Posterior vena cava (tissue), 2 donors: ENCODE measurements at places on chromosomes 16 and 17. TPM values are rescaled to one million over a fixed set of nuclear protein-coding genes. Genes with fewer than 3 reads are reported as not detected.

DNA sequence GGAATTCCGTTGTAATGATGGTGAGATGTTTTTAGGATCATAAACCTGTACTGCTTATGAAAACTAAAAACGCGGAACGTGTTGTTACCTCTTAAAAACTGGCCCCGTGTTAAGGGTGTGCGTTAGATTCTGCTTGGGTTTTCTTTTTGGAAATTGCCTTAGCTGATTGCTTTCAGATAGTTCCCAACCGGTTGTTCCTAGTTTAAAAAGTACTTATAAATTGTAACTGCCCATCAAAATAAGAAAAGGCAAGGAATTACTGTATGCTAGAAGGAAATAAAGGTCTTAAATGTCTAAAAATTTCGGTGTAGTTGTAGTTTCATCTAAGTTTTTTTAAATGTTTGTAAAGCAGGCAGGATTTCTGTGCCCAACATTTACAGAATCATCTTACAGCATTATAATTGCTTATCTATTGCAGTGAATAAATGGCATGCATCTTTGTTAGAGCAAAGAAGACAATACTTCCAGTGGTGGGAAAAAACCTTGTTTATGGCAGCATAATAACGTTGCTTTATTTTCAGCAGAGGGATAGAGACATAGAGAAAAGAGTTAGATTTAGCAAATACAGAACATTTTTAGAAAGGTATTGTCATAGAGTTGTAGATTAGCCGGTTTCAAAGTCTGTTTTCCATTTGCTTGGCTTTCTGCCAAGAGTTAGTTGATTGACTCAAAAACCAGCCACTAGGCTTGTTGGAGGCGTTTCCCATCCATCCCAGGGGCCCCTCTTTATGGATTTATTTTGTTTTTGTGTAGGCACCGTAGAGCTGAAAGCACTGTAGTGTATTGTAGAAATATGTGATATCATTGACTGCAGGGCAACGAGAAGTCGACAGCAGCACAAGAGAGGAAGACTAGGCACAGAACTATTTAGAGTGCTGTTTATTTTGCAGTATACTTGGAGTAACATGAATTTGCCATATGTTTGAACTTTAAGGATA, 1.7 kb downstream of the PPM1D start:
- no peak for DNase-seq

GRCh38 chr16:29310852-29311314, 95.6 kb downstream of the NPIPB11 start:
- peak; percentile 91 for DNase-seq

Gene CLDN6
- not detected for total RNA-seq

Gene CALB2
- 1.2 TPM for total RNA-seq

Gene CASKIN1
- 0.05 TPM for total RNA-seq

Gene SLC16A11
- 1.3 TPM for total RNA-seq

Gene TMEM100
- 15.1 TPM for total RNA-seq

- DNase-seq = no peak
Observed at GRCh38 chr17:2090804-2091534, 36.1 kb downstream of the HIC1 start.

DNA sequence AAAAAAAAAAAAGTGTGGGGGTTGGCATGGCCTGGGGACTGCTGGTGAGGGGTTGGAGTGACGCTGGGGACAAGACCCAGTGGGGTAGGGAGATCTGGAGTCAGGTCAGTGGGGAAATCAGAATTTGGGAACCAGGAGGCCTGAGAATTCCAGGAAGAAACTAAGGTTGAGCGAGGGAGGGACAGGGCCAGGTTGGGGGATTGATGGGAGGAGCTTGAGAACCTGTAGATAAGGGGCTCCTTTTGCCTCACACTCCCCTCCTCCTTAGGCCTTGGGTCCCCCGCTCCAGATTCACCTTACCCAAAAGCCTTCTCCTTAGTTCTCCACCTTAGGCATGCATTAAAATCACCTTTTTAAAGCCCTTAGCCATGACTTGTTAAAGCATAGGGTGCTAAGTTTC, 8.3 kb upstream of the PYDC1 start:
- DNase-seq = no peak

DNA sequence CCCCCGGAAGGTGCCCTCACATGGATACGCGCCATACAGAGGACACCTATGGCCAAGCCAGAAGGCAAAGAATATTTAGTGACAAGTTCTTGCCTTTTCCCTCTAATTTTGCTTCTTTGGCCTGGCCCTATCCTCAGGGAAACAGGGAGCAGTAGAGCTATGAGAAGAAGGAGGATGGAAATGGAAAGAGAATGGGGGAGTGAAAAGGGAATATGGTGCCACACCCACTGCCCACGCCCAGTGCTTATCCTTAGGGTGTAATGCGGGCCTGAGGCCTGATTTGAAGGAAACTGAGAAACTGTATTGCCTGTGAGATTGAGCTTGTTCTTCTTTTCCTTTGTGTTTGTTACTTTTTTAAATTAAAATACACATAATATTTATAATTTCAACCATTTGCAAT, 255.1 kb downstream of the HS3ST3A1 start:
- DNase-seq = no peak

- DNase-seq = no peak
Observed at GRCh38 chr17:41029633-41030245, at the start of gene KRTAP1-4. Gene KRTAP1-4 (minus strand): TSS chr17:41030195. CDS start chr17:41030078, 117 bp downstream.

Gene KRTAP4-9
- total RNA-seq = not detected

Gene TBC1D3H
- total RNA-seq = not detected

- DNase-seq = no peak
Observed at GRCh38 chr16:52193441-52193840, 353.5 kb downstream of the TOX3 start.

Gene HAS3
- total RNA-seq = 1.3 TPM

Gene CIAO2B
- total RNA-seq = 60.3 TPM

DNA sequence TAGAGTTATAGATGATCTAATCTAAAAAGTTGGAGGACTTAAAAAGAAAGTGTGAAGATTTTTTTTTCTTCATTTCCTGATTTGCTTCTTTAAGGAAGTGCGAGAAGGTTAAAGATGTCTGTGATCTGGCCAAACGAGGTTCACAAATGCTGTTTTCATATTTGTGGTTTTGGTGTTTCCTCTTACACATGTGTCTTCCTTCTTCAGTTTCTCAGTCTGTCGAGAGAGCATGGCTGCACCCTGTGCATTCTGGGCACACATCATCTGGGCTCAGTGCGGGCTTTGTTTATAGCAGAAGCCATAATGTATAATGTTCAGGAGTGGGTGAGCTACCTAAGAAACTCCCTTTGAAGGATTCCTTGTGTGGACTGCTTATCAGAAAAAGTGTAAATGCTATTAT, 260.4 kb upstream of the TBX2 start:
- DNase-seq = no peak

DNA sequence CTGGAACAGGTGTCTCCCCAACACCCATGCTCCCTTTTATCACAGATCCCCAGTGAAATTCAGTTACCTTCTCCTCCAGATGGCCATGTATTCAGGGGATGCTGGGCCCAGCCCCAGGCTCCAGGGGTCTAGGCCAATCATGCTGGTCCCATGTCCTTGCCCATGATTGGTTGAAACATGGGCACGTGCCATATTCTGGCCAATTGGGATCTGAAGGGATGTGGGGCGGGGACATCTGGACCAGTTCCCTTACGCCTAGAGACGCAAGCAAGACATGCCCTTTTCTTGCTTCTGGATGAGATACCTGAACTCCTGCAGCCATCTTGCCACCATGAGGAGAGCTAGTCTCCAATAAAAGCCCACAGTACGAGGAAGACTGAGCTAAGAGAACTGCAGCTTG, 31.0 kb upstream of the ST6GALNAC1 start:
- no peak for DNase-seq

Gene KRT12
- not detected for total RNA-seq
